ENCODE measurements at places on chromosomes 5 and 9.

DNA sequence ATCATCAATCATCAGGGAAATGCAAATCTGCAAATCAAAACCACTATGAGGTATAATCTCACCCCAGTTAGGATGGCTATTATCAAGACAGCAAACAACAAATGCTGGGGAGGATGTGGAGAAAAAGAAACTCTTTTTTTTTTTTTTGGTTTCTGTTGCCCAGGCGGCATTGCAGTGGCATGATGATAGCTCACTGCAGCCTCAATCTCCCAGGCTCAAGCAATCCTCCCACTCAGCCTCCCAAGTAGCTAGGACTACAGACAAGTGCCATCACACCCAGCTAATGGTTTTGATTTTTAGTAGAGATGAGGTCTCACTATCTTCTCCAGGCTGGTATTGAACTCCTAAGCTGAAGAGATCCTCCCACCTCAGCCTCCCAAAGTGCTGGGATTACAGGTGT, 5.4 kb upstream of the CNTRL start:
- DNase-seq, result no peak

GRCh38 chr9:134418354-134418753, 92.1 kb downstream of the RXRA start:
- DNase-seq, result no peak

DNA sequence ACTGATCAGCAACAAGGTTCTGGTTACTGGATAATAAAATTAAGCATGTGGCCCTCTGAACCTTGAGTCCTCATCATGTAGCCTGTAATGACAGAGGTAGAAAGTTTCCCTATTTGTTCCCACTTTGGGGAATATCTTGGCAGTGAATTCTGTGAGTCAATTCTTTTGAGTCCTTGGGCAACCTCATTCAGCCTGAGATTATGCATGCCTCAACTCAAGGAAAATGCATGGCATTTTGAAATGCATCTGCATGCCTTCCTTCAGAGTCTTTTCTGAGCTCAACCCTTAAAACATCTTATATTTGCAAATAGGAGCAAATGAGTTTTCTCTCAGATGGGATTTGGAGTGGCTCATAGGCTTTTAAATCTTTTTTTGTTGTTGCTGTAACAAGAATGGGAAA, 218.1 kb upstream of the CD180 start:
- no peak for DNase-seq

GRCh38 chr5:135012951-135013391, 21.1 kb downstream of the PITX1 start:
- no peak for DNase-seq

- peak; percentile 18 for DNase-seq
These were observed 23.9 kb downstream of the IRF1 start for GRCh38 chr5:132466433-132467286.

DNA sequence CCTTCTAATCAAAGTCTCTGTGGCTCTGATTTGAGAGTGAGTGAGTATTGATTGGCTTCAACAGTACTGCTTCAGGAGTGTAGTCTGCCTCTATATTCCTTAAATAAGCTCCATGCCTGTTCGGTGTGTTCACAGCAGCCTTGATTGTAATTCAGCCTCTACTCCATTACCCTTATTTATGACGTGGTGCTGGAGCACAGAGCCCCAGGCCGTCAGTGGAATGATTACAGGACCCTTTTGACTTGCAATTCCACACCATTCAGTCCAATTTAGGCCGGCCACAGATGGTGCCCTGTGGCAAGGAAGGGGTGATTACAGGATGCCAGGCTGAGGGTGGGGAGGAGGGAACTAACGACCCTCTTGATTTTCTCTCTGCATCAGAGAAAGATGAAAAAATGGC, 110.3 kb downstream of the ASTN2 start:
- no peak for DNase-seq

Measured in glomerular endothelial cell (primary cell).